Activated T-cell treated with anti-CD3 and anti-CD28 coated beads, Interleukin-2, amount 50 U/mL, for 1 hour (primary cell): ENCODE measurements at places on chromosomes 6 and 20.

GRCh38 chr6:52164319-52165094 lies 21.7 kb upstream of the IL17A start:
- DNase-seq, result no peak

DNA sequence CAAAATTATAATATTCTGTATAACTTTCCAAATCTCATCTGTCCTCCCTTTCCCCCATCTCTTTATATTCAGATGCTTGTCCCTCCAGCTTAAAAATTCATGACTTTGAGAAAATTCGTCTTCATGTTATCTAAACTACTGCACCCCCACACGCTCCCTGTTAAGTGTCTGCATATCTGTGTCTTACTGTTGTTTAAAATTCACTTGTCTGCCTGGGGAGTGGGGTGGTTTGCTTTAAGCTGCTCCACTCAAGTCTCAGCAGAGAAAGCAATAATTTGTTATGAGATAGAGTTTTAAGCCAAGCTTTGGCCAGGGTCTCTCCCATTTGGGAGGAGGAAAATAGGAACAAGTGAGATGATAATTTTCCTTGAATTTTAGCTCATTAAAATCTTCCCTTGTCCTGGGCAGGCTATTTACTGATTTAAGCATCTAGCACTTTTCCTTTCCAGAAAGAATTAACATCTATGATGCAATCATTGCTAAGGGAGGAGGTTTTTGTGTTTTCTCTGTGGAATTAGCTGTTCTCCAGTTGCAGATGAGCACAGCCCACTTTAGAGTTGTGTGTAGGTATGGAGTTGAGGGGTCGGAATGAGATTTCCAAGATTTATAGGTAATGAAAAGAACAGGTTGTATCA lies 36.8 kb downstream of the MTHFD1L start:
- no peak for DNase-seq

DNA sequence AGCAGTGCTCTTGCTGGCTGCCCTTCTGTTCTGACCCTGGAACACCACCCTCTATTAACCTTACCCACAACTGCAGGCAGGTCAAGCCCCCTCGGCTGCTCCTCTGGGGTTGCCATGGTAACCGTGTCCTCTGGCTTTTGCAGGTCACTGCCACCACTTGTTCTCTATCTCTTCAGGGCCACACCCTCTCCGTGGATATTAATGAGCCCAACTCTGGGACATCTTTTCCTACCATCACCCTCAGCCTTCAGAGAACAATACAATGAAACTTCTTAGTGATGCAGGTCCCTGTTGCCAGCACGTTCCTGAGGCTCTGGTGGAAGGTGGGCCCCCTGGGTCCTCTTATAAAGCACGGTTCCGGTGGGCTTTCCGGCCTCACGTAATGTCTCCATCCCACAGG lies 30.8 kb upstream of the MICB start:
- DNase-seq, result peak; percentile 19

- no peak for DNase-seq
These were observed 127.8 kb upstream of the FOXA2 start for GRCh38 chr20:22711971-22712755.

GRCh38 chr6:168410035-168410434 lies 30.9 kb upstream of the SMOC2 start:
- no peak for DNase-seq

DNA sequence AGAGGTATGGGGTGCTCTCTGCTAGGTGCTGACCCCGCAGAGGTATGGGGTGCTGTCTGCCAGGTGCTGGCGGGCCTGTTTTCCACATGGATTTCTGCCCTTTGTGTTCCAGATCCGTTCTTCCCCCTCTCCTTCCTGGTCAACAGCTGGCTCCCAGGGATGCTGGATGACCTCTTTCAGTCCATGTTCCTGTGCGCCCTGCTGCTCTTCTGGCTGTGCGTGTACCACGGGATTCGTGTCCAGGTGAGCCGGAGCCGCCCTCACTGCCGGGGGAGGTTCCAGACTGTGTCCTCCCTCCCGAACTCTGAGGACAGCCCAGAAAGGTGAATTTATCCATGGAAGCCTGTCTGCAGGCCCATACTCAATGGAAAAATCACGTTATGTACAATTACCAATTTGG lies 36.3 kb downstream of the DYNLT1 start:
- no peak for DNase-seq

- no peak for DNase-seq
These were observed 22.2 kb downstream of the EIF2S2 start for GRCh38 chr20:34089655-34090345.

GRCh38 chr6:90000864-90001731 lies 106.8 kb downstream of the GJA10 start:
- no peak for DNase-seq

DNA sequence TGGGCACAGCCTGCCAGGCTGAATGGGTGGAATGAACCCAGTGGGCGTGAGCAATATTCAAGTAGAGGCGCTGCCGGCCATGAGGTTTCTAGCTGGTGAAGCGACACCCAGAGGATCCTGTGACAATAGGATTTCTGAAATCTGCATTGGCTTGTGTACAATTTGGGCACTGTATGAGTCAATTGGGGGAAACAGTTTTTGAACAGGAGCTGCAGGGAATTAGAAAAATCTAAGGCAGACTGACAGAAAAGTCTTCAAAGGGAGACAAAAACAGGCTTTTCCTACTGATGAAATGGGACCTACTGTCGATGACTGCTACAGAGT lies 148.8 kb upstream of the PROKR2 start:
- DNase-seq, result no peak

DNA sequence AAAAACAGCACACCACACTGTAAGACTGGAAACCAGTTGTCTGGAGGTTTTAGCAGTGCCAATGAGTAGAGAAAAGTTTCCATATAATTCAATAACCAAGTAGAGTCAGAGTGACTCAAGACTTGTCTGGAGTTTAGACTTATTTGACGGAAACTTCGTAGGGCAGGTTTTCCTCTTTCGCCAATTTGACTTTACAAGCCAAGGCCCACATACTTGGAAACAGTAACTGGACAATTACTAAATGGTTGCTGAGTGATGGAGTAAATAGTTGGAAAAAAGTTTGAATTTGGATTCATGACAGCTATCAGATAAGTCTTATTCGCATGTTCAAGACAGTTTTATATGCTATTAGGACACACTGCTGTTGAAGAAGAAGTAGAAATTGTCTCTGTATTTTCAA lies 48.1 kb upstream of the CTAGE9 start:
- no peak for DNase-seq
